Right ventricle myocardium inferior (tissue), 1 donor: ENCODE measurements at places on chromosomes 11 and 22.

GRCh38 chr11:120335556-120335907 is 681 bp upstream of the ARHGEF12 start:
- DNase-seq, result no peak

- DNase-seq, result no peak
These were observed 2268.7 kb downstream of the LRRC4C start for GRCh38 chr11:39190751-39191150.

DNA sequence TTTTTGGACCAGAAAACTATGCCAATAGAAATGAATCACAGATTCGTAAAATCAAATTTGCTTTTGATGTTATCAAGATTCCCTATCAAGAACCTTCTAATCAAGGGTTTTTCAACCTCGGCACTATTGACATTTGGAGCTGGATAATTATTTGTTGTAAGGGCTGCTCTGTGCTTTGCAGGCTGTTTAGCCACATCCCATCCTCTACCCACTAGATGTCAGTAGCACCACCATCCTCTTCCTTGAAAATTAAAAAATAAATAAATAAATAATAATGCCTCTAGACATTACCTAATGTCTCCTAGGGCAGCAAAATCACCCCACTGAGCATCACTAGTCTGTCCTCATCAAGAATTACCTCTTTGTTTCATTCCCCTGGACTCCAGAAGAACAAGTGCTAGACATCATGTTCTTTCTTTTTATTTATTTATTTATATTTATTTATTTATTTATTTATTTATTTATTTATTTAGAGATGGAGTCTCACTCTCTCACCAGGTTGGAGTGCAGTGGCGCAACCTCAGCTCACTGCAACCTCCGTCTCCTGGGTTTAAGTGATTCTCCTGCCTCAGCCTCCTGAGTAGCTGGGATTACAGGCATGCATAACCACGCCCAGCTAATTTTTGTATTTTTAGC is 744.7 kb downstream of the KCNA4 start:
- DNase-seq, result no peak

DNA sequence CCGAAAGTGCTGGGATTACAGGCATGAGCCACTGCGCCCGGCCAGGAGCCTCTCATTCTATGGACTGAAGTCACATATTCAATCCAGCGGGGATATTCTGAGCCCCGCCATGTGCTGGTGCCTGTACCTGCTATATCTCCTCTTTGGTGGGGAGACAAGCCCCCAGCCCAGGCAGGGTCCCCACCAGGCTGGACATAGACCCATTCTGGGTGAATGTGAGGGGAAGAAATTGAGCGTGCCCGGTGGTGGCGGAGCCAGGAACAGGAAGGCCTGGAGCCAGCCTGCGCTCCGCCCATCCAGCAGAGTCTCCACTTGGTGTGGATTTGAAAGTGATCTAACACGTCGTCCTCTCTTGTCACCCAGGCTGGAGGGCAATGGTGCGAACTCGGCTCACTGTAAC is 38.0 kb upstream of the CSNK1E start:
- no peak for DNase-seq

- DNase-seq, result peak; percentile 79
These were observed 758 bp downstream of the GALNT18 start for GRCh38 chr11:11620921-11621572.

GRCh38 chr11:11520231-11521015 is 101.4 kb downstream of the GALNT18 start:
- no peak for DNase-seq

GRCh38 chr11:63839508-63840355 is 822 bp downstream of the MARK2 start:
- DNase-seq, result peak; percentile 81

GRCh38 chr11:19846654-19847305 is 134.1 kb downstream of the NAV2 start:
- no peak for DNase-seq

GRCh38 chr22:46500201-46500600 is 37.2 kb downstream of the CELSR1 start:
- no peak for DNase-seq

DNA sequence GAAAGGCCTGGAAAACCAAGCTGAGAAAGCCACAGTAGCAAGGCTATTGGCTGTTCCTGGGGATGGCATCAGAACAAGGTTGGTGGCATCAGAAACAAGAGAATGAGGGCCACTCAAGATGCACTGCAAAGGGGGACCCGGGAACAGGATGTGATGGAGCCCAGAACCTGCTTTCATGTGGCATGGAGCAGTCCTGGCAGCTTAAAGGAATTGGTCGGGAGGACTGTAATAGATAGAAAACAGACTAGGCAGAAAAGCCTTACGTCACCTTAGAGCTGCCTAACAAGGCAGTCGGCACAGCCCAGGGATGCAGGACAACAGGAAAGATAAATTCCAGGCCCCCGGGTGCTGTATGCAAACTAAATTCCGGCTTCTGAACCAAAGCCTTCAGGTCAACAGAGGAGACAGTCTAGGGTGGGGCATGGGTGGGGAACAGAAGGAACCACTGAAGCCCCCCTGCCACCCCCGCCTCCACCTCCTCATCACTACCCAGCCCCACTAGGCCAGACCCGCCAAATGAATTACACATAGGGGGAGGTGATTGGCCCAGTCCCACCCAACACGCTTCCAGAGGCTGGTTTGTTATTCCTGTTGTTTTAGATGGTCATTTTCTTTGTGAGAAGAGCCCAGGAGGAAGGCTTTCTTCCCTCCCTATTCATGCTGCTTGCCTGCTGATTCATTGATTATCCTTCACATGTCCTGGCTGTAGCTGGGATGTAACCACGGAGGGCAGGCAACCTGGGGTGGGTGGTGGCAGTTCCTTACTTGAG is 25.7 kb upstream of the LRRC55 start:
- no peak for DNase-seq

- no peak for DNase-seq
These were observed 3.1 kb downstream of the CD3D start for GRCh38 chr11:118339281-118339961.

DNA sequence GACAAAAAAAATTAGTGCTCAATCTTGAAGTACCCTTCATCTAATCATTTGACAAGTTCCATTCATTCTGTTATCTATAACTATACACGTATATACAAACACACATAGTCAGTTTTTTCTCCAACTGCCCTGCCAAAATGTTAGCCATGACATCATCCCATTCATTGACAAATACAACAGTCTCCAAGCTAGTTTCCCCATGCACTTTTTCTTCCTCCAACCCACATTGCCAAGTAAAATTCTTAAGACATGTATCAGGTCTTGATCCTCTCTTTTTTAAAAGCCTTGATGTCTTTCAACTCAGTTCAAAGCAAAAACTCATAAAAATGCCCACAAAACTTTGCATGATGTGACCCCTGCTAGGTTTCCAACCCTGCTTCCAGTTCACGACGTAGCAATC is 58.1 kb downstream of the DDI1 start:
- DNase-seq, result no peak

GRCh38 chr11:25057861-25058260 is 561.0 kb downstream of the LUZP2 start:
- no peak for DNase-seq

- DNase-seq, result no peak
These were observed 30.6 kb upstream of the DRD2 start for GRCh38 chr11:113505541-113506375.

DNA sequence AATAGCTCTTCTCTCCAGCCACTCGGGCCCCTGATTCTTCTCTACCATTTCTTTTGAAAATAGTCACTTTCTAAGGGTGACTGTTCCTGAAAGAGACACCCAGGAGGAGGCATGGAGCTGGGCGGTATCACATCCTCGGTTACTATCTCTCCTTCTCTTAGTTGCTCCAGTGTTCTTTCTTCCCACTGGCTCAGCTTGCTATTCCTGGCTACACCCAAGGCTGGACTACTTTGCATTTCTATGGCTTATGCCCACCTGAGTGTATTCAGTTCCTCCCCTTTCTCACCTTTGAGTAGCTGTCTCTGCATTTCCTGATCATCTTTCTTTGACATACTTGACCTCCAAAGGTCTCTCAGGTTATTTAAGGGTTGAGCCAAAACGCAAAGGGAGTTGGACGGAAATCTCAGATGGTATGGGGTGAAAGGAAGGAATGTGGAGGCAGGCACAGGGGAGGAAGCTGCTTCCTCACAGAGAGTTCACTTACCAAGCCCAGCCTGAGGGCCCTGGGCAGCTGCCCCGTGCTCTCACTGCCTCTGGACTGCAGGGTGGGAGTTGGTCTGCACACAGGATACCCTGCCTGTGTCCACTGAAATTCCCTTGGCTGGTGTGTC is 155.7 kb downstream of the SNX19 start:
- DNase-seq, result no peak

DNA sequence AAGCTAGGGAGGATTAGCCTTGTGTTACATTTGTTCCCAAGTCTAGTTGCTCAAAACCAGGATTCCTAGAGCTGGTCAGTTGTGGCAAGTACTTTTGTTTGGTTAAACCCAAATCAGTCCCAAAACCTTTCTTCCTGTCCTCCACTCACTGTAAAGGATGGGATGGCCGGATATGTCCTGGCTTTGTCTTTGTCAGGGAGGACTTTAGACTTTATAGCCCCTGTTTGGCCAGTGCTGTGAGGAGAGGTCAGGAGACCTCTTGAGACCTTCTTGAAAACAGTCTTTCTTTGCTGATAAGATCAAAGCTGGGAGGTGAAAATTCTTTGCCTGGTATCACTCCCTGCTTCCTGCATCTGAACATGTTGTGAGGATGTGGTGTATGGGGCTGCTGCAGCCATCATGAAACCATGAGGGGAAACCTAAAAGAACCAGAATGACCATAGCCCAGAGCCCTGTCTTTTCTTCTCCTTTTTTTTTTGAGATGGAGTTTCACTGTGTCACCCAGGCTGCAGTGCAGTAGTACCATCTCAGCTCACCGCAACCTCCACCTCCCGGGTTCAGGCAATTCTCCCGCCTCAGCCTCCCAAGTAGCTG is 43.6 kb upstream of the FTH1 start:
- no peak for DNase-seq

GRCh38 chr11:57792870-57793269 is 31.3 kb downstream of the CTNND1 start:
- no peak for DNase-seq

DNA sequence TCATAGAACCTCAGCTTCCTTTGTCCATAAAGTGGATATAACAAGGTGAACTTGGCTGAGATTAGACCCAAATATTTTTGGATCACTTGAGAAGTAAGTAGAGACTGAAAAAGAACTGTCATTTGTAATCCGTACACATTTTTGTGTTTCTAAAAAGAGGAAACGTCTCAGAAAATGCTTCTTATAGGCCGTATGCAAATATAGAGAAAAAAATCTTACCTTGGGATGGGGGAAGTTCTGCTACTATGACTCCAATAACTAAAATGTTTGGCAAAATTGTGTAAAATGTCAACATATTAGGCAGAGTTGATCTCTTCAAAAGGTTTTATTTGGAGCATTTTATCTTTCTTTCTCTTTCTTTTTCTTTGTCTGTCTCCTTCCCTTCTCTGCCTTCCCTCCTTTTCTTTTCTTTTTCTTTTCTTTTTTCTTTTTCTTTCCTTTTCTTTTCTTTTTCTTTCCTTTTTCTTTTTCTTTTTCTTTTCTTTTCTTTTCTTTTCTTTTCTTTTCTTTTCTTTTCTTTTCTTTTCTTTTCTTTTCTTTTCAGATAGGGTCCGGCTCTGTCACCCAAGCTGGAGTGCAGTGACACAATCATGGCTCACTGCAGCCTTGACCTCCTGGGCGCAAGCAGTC is 48.2 kb downstream of the ADM start:
- DNase-seq, result no peak

GRCh38 chr11:69686856-69687255 is 11.7 kb upstream of the LTO1 start:
- DNase-seq, result no peak

GRCh38 chr11:65419460-65419771 is 3.2 kb upstream of the NEAT1 start:
- no peak for DNase-seq

GRCh38 chr11:120332822-120333716 is 3.1 kb upstream of the ARHGEF12 start:
- no peak for DNase-seq

- no peak for DNase-seq
These were observed 106.2 kb downstream of the PKNOX2 start for GRCh38 chr11:125270711-125271110.

GRCh38 chr11:102478673-102479299 is 26.2 kb upstream of the TMEM123 start:
- DNase-seq, result no peak

DNA sequence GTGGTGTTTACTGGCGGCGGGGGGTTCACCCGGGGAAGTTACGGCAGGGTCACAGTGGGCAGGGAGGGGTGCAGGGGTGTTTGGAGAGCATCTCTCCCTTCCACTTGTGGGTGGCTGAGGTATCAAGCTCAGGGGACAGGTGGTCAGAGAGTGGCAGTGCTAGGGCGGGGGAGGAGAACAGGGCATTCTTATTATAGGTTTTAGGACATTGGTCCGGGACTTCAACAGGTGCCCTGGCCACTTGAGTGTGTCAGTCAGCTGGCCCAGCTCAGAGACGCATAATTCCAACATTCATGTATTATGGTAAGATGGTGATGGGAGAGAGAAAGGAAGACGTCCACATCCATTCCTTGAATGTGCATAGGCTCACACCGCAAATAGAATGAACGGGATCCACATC is 101.7 kb downstream of the TEAD1 start:
- DNase-seq, result no peak

DNA sequence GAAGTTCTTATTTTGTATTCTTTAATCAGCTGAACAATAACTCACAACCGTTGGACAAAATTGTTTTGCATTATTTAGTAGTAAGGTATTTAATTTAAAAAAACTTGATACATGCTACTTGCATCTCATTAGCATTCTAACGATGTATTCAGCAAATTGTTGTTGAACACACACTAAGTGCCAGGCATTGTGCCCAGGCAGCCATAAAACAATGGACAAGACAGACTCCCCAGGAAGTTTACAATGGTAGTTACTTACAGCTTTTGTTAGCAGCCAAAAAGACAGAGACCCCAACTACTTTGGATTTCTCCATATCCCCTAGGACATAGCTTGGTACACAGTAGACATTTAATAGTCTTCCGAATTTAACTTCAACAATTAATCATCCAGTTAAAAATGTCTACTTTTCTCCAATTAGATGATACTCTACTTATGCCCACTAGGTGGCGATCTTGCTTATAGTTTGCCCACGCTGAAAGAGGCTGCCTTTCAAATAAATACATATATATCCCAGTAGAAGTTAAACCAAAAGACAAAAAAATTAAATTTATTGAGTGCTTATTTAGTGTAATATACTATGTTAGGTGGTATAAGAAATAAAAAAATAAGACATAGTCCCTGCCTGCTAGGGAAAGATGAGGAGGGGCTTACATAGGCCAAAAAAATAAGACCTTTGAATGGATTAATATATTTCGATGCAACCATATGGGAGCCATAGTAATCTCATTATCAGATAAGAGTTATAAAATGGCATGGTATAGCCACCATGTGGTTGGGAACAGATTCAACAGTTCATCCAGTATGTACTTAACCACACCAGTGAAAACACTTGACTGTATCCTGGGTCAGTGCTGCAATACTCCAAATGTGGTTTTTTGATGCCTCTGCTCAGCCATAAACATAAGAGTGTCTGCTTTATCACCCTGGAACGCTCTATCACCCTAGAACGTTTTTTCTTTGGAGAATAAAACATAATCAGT is 2.0 kb upstream of the FJX1 start:
- DNase-seq, result no peak

- no peak for DNase-seq
These were observed 19.7 kb upstream of the SLC25A1 start for GRCh38 chr22:19197997-19198865.

- no peak for DNase-seq
These were observed 1.1 kb downstream of the SLC25A1 start for GRCh38 chr22:19177164-19178064.
